Renal cortical epithelial cell (primary cell): ENCODE measurements at places on chromosomes 4 and X. TPM values are rescaled to one million over a fixed set of nuclear protein-coding genes. Genes with fewer than 3 reads are reported as not detected.

- DNase-seq = peak; percentile 48
Observed at GRCh38 chr4:127006446-127006877, 626.3 kb upstream of the INTU start.

DNA sequence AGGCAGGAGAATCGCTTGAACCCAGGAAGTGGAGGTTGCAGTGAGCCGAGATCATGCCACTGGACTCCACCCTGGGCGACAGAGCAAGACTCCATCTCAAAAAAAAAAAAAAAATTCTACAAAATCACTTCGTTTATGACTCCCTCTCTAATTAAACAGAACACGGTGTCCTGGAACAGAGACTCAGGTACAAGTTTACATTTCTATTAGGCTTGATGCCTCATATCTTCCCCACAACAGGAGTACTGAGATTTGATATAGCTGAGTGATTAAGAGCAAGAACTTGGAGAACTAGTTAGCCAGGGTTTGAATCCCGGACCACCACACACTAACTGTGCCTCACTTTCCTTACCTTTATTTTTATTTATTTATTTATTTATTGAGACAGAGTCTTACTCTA, 42.2 kb upstream of the KLF3 start:
- DNase-seq = no peak

DNA sequence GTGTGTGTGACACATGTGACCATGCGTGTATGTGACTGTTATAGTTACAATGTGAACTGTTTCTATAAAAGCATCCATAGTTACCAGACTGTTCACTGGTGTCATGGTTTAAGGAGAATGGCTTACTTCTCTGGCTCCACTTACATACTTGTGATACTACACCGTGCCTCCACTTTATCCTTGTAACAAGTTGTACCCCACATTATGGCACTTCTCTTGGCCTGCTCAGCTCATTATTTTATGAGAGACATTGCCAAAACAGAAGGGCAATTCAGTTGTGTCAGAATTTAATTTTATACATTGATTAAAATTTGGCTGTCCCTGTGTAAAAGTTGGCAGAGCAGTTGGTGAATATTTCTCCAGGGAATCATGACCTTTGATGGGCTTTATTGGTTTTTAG, 62.4 kb upstream of the TBC1D14 start:
- DNase-seq = no peak

- no peak for DNase-seq
Observed at GRCh38 chr4:4625488-4625887, 83.6 kb upstream of the STX18 start.

GRCh38 chr4:78735697-78736096, 40.5 kb upstream of the BMP2K start:
- DNase-seq = no peak

DNA sequence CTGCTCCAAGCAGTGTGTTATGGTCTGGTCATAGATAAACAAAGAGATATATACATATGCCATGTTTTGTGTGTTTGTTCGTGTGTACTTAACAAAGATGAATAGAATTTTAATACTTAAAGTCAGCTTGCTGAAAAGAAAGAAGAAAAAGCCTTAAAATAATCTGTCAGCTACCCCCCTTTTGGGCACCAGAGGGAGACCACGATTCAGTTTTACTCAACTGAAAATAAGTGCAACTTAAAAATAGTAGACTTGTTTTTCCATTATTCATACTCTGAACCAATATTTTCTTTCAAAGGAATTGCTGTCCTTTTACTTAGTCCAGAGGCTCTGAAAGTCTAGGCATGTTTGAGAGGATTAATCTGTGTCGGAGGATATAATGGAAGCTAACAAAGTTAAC, 181.7 kb upstream of the AGTR2 start:
- no peak for DNase-seq

DNA sequence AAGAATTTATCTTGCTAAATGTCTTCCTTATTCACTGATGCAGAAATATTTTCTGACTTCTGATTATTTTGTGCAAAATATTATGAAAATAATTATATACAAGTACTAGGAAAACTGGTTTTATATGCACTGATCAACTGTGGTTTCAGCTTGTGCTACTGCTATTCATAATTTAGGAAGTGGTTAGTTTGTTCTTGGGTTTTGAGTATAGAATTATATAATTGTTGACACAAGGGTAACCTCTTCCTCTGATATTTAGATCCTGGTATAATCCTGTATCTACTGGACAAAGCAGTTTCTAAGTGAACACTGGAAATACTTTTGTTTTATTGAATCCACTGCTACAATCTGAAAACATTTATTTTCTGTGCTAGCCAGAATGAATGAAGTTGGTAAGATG, 182.8 kb downstream of the PDGFC start:
- no peak for DNase-seq

GRCh38 chrX:8864161-8864560, 63.0 kb upstream of the FAM9A start:
- no peak for DNase-seq

- no peak for DNase-seq
Observed at GRCh38 chrX:78574306-78574705, 84.8 kb downstream of the RTL3 start.

DNA sequence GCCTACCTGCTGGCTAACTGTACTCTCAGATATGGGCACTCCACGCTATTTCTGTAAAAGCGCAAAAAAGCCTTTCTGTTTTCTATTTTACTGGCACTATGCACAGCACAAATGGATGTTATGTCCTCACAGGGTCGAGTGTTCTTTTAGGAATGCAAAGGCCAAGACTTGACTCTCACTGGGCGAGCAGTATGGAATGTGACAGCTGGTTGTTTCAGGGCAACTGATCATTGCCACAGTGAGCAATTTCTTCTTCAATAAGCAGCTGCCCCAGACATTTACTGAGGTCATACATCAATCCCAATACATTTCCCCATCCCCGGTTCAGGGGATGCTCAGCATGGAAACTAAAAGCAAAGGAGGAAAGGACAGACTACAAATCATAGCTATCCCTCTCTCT, 58.2 kb downstream of the PDE5A start:
- DNase-seq = no peak

- peak; percentile 94 for DNase-seq
Observed at GRCh38 chr4:109801895-109802319, at the start of gene CFI. TSS of gene CFI (minus strand) at chr4:109801999. CDS start at chr4:109801971, 28 bp downstream.

DNA sequence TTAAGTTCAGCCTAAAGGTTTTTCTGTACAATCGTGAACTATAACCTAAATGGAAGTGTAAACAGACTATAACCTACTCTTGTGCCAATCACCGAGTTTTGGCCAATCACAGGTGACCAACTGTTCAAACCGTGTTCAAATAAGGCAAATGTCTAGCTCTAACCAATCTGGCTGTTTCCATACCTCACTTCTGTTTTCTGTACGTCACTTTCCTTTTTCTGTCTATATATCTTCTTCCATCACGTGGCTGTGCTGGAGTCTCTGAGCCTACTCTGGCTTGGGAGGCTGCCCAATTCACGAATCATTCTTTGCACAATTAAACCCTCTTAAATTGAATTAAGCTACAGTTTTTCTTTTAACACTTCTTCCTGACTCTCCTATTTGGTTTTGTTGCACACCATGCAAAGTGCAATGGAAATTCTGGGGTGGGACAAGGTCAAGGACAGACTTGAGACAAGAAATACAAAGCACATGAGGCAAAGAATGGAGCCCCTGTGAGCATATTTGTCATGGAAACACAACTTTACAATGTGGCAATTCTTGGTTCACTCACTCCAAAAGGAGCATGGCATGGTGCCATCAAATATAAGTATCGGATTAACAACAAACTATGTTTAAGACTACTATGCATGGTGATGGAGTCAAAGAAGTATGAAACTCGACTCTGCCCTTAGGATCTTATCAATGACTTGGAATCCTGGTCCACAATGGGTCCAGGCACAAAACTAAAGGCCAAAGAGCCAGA, 115.7 kb upstream of the FAM9B start:
- DNase-seq = no peak

- no peak for DNase-seq
Observed at GRCh38 chr4:47084111-47084510, 52.7 kb downstream of the GABRB1 start.

DNA sequence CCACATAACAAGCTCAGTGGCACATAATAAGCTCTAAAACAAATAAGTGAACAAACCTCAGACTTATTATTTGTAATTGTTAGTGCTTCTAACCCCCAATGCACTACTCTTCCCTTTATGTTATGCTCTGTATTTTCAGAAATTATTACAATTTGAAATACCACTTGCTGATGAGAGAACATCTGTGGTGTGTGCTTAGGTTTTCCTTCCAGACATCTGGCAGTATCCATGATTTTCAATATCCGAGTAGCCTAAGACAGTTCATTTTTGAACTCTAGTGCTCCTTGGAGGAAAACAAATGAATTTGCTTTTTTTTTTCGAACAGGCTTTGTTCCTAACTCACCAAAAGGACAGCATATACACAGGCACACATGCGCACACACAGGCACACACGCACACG, 278.7 kb upstream of the CLNK start:
- DNase-seq = no peak

DNA sequence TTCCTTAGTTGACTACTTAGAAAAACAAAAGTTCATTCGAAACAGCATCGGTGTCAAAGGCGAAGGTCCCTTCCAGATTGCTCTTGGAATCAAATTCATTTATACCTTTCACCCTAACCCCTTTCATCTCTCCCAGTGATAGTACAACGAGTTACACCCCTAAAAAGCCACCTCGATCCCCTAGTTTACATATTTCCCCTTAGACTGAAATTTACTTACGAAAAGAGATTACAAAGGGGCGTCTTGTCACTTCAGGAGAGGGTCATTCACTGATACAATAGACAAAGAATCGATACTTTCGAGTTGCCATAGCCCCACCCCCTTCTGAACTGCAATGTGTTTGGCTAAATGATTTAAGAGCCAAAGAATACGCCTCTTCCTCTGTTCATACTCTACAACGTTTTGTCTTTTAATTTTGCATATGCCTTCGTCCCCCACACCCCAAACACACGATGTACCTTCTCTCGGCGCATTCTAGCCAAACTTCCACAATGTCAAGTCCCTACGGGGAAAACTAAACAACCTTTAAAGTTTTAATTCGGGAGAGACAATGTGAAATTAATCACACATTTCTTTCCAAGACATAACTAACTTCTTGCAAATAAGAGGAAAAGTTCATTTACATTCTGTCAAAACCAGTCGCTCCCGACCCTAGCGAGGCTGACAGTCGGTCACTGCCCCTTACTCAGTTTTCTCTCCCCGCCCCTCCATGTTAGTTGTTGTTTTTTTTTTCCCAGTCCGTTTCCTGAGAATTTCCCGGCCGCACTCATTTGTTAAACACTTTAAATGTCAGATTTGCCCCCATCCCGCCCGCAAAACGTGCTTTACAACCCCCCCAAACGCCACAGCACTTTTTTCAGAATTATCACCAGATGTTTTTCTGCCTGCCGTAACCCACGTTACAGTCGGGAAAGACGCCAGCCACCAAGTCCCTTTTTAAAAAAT, 88.6 kb downstream of the HPRT1 start:
- no peak for DNase-seq

DNA sequence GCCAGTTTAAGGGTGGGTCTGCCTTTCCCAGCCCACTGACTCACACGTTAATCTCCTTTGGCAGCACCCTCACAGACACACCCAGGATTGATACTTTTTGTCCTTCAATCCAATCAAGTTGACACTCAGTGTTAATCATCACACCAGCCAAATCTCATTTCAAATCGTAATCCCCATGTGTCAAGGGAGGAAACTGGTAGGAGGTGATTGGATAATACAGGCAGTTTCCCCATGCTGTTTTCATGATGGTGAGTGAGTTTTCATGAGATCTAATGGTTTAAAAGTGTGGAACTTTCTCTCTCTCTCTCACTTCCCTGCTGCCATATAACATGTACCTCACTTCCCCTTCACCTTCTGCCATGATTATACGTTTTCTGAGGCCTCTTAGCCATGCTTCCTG, 647.2 kb upstream of the FRG1 start:
- no peak for DNase-seq

GRCh38 chr4:41640906-41641305, 102.9 kb downstream of the LIMCH1 start:
- DNase-seq = peak; percentile 59

- no peak for DNase-seq
Observed at GRCh38 chr4:55291227-55291640, 54.8 kb upstream of the SRD5A3 start.

DNA sequence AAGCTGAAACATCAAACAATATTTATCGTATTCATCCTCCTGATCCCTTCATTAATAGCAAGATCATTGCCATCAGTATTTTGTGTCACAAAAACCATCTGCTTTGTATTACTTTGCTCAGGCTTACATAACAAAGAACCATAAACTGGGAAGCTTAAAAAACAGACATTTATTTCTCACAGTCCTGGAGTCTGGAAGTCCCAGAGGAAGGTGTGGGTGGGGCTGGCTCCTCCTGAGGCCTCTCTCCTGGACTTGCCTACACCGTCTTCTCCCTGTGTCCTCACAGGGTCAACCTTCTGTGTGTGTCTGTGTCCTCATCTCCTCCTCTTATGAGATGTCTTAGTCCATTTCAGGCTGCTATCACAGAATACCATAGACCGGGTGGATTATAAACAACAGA, 61.3 kb upstream of the MXRA5 start:
- no peak for DNase-seq

DNA sequence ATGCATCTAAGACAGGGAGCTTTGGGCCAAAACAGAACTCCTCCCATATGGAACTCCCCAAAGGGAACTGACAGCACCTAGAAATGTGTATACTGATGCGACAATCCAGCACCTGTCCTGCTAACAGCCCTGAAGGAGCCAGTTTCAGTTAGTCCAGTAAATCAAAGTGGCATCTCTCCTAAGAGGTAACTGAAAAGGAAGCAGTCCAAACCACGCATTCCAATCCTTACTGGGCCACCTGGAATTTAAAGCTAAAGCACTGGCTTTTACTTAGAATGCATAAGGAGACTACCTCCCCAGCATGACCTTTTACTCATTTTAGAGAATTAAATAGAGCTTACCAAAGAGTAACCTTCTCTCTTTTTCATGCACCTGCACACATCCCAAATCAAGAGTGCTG, 586.8 kb upstream of the PITX2 start:
- DNase-seq = no peak

- DNase-seq = no peak
Observed at GRCh38 chrX:39816871-39817731, 280.7 kb downstream of the BCOR start.

GRCh38 chr4:186832906-186833305, 109.2 kb upstream of the FAT1 start:
- no peak for DNase-seq

DNA sequence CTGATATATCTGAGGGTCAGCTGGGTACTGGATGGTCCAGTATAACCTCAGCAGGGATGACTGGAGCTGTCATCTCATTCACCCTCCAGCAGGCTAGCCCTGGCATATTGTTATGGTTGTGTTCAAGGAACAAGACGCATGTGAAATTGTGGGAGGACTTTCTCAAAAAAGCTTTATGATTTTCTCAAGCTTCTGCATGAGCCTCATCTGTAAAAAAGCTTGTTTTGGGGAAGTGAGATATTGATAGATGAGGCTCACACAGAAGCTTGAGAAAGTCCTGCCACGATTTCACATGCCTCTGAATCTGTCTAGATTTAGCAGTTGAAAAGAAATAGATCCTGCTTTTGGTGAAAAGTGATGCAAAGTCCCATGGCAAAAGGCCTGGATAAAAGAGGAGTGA, 93.4 kb downstream of the SPCS3 start:
- DNase-seq = no peak

- DNase-seq = peak; percentile 54
Observed at GRCh38 chr4:48546336-48546735, 56.3 kb downstream of the ZAR1 start.

PABPC4L gene
- total RNA-seq = 1.0 and 1.6 TPM in 2 replicates

IQCM gene
- total RNA-seq = 0.52 TPM in 1 of 2 replicates, not detected in the other

GRIA3 gene
- under 0.01 and 3.5 TPM in 2 replicates for total RNA-seq

TEX13B gene
- total RNA-seq = not detected in 2 replicates

PGRMC1 gene
- 153 and 259 TPM in 2 replicates for total RNA-seq

CACNA1F gene
- total RNA-seq = 0.05 TPM in 1 of 2 replicates, not detected in the other

MAGEB16 gene
- 0.17 TPM in 1 of 2 replicates, not detected in the other for total RNA-seq

ATP1B4 gene
- total RNA-seq = not detected in 2 replicates

XPNPEP2 gene
- not detected in 2 replicates for total RNA-seq
